ENCODE measurements at places on chromosomes 6 and 20. TPM values are rescaled to one million over a fixed set of nuclear protein-coding genes. Genes with fewer than 3 reads are reported as not detected.
A peak's percentile ranks its signal among the peaks of the same experiment; 100 is the strongest.

- DNase-seq = no peak
Measured at GRCh38 chr20:1353956-1354355, 25.0 kb upstream of the SDCBP2 start.

- DNase-seq = no peak
Measured at GRCh38 chr20:23583526-23583925, 15.2 kb upstream of the CST9L start.

- no peak for DNase-seq
Measured at GRCh38 chr6:99254616-99255550, 94.6 kb downstream of the FAXC start.

DNA sequence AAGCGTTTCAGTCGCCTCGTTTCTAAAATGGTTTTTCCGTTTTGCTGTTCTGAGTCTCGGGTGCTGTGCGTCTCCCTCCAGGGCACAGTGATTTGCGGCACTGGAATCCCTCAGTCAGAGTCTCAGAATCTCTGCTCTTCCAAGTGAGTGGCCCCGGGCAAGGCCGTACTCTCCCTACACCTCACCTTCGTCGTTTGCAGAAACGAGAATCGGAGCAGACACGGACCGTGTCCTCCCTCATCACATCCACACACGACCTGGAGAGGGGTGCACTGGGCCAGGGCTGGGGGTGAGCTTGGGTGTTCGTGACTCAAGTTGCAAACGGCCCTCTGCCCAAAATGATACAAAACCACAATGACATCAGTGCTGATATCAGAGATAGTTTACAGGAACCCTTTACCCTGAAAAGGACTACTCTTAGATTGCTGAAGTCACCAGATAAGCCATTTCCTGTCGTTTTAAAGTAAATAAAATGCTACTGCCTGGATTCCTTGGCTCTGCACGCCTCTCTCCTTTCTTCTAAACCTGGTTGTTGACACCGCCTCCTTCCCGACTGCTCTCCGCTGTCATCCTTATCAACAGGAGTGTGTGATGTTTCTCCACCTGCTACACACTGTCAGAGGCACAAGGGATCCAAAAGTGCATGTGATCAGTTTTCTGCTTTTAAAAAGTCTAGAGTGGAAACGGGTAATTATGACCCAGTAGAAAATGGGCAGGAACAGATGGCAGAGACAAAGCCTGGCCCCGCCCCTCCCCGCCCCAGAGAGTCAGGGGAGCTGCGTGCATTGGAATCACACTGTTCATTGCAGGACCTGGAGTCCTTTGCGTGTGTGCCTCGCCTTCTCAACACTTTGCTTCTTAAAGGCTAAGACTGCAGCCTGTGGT, 38.4 kb downstream of the KIF25 start:
- DNase-seq = peak; percentile 14

DNA sequence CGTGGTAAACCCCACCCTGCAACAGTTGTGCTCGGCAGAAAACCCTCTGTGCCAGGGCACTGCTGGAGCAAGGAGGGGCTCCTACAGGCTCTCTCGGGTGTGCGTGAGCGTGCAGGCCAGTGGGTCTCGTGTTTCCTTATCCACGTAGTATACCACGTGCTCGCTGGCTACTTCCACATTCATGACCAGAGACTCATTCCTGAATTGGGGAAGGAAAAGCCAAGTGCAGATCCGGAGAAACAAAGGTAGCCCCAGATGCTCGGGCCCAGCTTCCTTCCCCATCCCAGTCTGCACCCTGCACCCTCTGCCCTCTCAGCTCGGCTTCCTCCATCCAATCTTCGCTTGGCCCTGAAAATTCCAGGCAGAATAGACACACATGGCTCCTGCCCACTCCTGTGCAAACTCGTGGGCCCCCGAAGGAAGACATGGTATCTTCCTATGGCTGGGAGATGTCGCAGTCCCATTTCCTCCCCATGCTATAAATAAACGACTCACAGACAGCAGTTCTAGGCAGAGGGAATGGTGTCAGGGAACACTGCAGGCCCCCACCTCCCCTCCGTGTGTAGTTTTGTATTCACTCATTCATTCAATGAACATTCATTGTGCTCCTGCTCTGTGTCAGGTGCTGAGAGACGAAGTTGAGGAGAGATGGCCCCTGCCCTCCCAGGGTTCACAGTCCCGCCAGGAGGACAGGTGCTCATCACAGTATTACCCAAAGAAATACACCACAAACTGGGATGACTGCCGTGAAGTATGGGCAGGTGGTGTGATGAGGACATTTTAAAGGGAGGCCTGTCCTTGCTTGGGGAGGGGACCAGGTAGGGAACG, 29.6 kb downstream of the NPEPL1 start:
- peak; percentile 8 for DNase-seq

DNA sequence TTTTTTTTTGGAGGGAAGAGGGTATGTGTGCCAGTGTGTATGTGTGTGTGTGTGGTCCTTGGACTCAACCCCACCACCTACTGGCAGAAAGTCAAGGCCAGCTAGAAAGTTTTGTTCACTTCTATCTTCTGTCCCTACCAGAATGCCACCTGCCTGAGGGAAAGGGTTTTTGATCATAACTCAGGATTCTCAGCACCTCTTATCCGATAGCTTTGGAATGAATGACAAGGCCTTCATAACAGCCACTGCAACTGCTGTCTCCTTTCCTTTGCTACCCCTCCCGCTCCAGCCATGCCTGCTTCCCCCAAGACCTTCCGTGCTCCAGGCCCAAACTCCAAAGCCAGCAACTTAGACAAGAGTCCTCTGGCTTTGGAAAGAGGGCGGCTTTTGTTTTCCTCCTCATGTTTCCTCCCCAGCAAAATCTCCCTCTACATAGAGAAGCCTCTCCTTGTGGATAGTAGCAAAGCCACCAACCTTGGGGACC, 18.7 kb downstream of the BTN3A1 start:
- DNase-seq = peak; percentile 23

DNA sequence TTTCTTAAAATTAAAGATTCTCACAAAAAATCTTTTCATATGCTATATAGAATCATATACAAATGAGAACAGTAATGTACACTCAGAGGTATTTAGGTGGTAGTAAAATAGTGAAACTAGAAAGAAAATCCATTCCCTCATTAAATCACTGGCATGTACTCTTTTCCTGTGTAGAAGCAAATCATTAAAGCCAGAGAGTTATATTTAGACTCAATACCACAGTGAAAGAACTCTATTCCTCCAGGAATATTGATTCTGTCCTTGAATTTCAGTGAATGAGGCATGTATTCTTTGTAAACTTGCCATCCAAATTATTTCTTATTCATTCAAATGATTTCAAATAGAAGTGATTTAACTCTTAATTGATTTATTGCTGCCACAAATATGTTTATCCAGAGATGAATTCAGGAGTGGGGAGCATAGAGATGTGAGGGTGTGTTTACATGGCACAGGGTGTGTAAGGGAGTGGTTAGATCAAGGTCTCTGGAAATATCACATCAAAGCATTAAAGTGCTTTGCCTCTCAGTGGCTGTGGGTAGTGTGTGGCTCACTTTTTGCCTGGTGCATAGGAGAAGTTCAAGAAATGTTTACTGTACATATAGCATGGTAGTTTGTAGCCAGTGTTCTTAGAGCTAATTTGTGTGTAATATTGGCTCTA, 141.2 kb downstream of the FAM83B start:
- DNase-seq = no peak

- DNase-seq = no peak
Measured at GRCh38 chr6:158852312-158853071, 33.3 kb upstream of the EZR start.

GRCh38 chr6:21332077-21332476, 261.5 kb upstream of the SOX4 start:
- no peak for DNase-seq

- no peak for DNase-seq
Measured at GRCh38 chr6:118589649-118590365, 41.7 kb downstream of the PLN start.

GRCh38 chr6:138492113-138492512, 7.2 kb downstream of the NHSL1 start:
- no peak for DNase-seq

DNA sequence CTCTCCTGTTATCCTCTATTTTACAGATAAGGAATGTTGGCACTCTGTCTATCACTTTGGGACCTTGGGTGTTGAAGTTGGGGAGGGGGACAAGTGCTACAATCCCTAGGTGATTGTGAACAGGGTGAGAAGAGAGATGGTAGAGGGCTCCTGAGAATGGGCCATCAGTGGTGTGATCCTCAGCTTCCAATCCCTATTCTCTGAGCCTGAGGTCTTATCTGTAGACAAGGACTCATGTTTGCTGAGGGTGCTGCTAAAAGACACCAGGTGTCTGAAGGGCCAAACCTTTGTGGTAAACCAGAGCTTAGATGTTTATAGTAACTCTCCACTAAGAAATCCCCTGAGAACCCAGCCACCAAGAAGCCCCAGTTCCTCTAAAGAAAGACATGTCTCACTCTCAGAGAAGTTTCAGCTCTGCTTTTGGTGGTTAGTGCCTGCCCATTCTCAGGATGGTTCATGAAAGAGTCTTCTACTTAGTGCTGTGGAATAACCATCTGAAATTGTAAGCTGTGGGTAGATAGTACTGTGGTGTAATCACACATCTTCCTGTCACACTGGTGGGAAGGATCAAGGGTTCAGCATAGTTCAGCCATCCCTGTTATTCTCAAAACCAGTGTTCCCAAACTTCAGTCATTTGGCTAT, 58.2 kb upstream of the IL20RA start:
- no peak for DNase-seq

GRCh38 chr6:11426571-11426970, 111.0 kb upstream of the TMEM170B start:
- no peak for DNase-seq

GRCh38 chr6:124283486-124283885, 479.8 kb downstream of the NKAIN2 start:
- no peak for DNase-seq

KHDC1L gene
- not detected for total RNA-seq

CFB gene
- 6.2 TPM for total RNA-seq

F13A1 gene
- total RNA-seq = 56.8 TPM

MAP3K7 gene
- 56.8 TPM for total RNA-seq

OR2J3 gene
- not detected for total RNA-seq

Measured in uterus (tissue), 4 donors.